ENCODE measurements at places on chromosomes 5 and 9.

DNA sequence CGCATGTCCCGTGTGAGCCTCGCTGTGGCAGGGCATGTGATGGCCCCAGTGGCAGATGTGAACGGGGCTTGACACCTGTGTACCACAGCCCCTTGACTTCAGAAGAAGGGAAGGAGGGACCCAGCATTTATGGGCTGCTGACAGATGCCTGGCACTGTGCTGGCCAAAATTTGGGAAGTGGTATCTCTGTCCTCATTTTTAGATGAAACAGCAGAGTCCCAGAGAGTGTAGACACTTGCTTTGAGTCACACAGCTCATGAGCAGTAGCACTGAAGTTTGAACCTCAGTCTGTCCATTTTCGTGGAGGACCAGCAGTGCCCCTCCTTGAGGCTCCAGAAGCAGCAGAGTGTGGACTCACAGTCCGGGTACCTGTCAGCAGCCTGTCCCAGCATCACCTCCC, 16.5 kb downstream of the NEK6 start:
- no peak for DNase-seq

GRCh38 chr9:96172797-96173196, 129.2 kb downstream of the HSD17B3 start:
- no peak for DNase-seq

DNA sequence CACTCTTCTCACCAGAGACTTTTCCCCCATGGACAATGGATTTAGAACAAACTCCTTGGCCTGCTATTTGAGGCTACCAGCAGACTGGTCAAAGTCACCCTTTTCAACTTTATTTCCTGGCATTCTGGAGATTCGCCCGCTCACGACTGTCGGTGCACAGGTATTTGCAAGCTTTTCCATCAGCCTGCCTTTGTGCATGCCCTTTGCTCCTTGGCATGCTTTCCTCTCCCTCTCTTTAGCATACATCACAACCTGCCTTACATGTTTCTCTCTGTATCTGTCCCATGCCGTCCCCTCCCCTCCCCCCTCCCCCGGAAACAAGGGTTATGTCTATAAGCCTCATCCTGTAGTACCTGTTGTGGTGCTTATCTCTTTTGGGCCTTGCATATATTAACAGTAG, 257.1 kb downstream of the AOPEP start:
- DNase-seq: no peak

DNA sequence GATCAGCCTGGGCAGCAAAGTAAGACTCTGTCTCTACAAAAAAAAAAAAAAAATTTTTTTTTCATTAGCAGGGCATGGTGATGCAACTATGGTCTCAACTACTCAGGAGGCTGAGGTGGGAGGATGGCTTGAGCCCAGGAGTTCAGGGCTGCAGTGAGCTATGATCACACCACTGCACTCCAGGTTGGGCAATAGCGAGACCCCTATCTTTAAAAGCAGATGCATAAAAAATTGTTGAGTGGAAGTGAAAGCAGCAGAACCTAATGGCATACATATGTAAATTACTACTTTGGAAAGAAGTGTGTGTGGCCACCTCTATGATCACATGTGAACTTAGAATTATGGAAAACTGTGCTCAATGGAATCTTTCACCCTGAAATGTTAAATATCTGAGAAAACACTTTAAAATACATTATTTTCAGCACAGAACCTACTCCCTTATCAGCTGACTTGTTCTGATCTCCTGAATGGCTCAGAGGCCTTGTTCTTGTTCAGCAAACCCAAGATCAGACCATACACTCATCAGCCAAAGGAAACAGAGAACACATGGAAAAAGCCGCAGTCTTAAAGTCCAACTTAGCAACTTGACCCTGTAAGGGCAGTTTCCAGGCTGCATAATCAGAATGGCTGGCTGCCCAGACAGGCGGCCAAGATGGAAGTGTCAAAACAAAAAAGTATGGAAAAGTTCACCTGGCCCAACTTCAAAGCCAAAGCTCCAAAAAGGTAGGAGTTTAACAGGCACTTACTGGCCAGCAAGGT, 56.5 kb downstream of the SIL1 start:
- no peak for DNase-seq

DNA sequence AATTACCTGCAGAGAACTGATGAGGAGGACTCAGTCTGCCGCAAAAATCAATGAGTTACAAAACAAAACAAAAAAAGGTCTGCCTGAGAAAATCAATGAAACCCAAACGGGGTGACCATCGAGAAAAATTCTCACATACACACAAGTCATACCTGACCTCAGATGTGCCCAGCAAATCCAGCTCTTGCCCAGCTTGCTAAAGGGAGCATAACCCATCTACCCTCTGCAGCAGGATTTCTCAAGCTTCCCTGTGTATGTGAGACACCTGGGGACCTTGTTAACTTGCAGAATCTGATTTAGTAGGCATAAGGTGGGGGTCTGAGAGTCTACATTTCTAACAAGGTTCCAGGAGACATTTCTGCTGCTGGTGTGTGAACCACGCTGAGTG, 126.3 kb downstream of the TLE1 start:
- no peak for DNase-seq

DNA sequence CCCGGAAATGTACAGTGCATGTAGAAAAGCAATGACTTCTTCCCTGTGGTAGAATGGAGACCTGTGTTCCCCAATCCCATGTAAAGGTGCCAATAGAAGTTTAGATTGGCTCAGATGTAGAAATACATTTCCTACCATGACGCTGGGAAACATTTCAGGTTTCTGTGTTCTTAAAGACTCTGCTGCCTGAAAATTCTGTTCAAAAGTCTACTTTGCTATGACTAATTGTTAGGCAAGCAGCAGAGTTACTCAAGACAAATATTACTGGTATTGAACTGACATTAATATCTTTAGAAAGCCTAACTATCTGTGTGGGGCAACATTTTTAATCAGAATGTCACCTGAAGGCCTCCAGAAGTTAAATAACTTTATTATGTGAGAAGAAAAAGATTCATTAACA, 75.5 kb upstream of the ELL2 start:
- no peak for DNase-seq

- no peak for DNase-seq
Measured at GRCh38 chr5:97623441-97623840, 440.4 kb upstream of the RIOK2 start.

DNA sequence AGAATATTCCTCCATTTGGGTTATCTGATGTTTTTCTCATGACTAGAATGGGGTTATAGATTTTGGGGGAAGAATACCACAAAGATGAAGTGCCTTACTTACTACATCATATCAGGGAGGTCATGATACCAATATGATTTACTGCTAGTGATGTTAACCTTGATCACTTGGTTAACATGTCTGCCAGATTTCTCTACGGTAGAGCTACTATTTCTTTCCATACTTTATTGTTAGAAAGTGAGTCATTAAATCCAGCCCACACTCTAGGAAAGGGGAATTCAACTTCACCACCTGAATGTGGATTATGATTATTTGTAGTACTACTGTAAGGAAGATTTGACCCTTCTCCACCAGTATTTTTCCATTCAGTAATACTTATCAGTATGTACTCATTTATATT, 64.7 kb downstream of the UBE2R2 start:
- DNase-seq: no peak

- peak; percentile 30 for DNase-seq
Measured at GRCh38 chr9:33676746-33677505, 118.4 kb upstream of the PRSS3 start.

DNA sequence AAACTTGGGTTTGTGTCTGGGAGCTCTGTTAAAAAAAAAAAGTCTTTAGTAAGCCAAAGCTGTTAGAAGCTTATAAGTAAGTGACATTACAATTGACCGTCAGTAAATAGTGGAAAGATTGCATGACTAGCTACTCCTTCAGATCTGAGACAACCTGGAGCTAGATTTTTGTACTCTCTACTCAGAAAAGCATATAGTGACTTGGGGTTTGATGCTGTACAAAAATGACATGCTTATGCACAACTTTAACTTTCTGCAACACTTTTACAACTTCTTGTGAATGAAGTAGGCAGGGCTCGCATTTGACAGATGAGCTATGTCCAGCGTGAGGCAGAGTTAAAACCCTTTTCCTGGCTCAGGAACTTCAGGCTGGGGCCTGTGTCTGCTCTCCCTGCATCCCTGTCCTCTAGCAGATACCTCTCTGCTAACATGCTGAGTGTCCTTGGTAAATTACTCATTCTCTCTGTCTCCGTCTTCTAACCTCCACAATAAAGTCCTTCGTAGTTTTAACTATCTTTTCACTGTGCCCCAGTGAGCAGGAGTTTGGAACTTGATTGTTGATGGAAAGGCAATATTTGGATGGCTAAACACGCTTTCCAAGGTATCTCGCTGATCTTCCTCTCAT, 471 bp upstream of the GHR start:
- DNase-seq: no peak

- DNase-seq: no peak
Measured at GRCh38 chr5:181192337-181193046, 12.5 kb downstream of the TRIM7 start.

DNA sequence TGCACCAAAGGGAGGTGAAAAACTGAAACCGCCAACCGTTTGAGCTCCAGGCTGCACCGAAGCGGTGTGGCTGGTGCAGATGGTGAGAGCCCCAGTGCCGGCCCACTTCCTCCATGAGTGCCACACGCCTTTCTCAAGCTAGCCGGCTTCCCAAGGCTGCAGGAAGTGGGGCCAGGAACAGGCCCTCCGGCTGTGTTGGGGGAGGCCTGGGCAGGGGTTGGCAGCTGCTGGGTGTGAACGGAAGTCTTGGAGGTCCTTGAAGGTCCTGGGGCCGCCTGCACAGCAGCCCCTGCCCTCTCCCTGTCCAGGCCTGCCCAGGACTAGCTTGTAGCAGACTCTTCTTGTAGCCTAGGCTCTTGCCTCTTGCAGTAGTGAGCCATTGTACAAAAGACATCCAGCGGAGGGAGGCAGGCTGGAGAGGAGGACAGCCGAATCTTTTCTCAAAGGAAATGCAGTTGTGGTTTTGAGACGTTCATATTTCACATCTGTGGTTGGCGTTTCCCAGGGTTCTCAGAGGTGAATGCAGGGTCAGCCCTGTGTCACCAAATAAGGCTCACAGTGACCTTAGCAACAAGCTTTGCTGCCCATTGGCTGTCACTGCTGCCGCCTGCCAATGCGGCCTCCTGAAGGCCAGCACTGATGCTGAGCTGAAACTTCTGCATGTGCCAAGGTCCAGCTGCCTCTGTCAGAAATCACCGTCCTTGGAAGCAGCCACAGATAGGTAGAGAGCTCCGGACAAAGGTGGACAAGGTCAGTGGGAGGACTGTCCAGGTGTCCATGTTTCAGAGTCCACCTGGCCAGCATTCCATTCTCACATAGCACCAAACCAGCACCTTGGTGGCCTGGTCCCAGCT, 23.9 kb downstream of the IRF1 start:
- DNase-seq: no peak

GRCh38 chr9:74205056-74205455, 292.1 kb upstream of the RORB start:
- DNase-seq: no peak

DNA sequence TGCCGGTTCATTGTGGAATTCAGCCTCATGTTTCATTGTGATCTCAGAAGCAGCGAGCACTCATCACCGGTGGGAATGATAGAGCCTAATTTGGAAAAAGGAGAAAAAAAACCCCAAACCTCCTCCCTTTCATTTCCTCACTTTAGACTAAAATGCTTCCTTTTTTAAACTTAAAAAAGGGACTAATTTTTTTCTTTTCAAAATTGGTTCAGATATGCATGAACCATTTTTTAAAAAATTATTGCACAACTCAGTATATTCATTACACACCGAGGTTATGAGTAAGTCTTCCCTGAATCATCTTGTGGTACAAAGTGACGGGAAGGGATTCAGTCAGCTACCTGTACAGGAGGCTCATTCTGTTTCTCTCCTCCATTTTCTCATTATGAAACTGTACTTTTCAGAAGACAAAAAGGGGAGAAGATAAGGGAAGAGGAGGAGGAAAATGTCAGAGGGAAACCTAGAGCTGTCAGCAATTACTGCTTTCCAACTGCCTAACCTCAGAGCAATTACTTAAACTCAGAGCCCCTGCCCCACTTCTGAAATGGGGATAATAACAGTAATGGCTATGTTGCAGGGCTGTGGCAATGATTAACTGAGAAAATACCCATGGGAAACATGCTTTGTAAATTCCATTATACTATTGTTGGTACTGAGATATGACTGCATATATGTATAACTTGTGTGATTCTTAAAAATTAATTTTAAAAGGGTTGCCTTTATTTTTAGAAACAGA, 24.0 kb downstream of the GALNT10 start:
- DNase-seq: no peak

- no peak for DNase-seq
Measured at GRCh38 chr9:5483306-5483705, 27.0 kb upstream of the PDCD1LG2 start.

DNA sequence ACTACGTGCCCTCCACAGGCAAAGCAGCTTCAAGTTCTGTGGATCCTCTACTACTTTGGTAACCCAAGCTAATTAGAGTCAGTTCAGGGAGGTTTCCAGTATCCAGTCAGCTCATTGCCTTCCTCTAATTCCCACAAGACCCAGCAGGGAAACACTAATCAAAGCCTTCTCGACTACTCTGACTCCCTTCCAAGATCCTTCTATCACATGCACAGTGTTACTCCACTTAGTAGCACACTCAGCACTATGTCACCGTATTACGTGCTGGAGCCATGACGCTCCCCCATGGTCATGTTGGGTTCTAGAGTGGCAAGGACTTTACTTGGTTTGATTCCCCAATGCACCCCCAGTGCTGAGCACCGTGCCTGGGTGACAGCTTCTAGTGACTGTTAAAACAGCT, 53.0 kb downstream of the DCP2 start:
- no peak for DNase-seq

Measured in SHP77 (cell line).